Activated effector memory CD4-positive, alpha-beta T cell treated with anti-CD3 and anti-CD28 coated beads, Interleukin-2, amount 50 U/mL, for 16 hours (primary cell): ENCODE measurements at places on chromosomes 12 and 14.

- no peak for DNase-seq
Measured at GRCh38 chr14:100052819-100053218, 12.4 kb upstream of the EVL start.

DNA sequence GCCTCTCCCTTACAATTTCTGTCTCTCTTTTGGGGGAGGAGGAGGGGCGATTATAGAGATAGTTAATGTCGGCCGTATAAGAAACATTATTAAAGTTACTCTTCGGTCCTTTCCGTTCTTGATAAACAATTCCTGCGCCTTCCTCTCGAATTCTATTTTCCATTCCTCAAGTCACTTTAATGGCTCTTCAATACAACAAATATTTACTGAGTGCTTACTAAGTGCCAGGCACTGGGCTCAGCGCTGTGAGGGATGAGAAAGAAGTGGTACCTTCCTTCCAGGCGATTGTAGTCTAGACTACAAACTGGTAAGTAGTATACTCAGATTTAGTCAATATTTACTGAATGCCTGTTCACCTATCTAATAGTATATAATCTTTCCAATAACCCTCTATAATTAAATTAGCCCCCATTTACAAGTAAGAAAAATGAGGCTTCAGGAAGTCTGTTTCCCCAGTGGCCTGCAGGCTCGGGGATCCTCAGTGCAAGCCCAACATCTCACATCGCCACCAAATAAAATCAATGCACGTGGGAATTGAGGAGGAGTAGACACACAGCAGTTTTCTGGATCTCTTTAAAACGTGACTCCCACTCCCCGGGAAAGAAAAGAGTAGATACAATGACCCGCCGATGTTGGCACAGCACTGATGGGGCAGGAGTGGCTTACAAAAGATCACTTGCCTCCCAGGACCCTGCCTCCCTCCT lies 589 bp upstream of the ZNF219 start:
- DNase-seq = no peak

GRCh38 chr12:40693207-40693821 lies 1.1 kb downstream of the CNTN1 start:
- no peak for DNase-seq

DNA sequence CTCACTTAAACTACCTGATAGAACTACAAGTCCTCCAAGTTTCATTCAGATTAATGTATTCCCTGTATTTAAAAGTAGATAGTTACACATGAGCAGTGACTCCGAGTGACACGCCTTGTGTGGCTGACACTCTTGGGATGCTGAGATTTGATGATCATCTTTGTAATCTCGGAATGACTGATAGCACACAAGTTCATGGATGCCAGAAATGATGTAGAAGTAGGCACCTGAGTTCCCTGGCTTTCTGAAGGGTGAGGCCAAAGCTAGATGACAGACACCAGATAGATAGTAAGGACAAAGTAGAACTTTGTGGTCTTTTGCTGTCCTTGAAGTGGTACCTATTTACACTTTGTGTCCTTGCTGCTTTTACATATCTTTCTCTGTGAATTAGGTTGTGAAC lies 491.2 kb downstream of the PCNX1 start:
- DNase-seq = no peak

GRCh38 chr14:93984987-93985410 lies 8.6 kb upstream of the ASB2 start:
- DNase-seq = no peak

DNA sequence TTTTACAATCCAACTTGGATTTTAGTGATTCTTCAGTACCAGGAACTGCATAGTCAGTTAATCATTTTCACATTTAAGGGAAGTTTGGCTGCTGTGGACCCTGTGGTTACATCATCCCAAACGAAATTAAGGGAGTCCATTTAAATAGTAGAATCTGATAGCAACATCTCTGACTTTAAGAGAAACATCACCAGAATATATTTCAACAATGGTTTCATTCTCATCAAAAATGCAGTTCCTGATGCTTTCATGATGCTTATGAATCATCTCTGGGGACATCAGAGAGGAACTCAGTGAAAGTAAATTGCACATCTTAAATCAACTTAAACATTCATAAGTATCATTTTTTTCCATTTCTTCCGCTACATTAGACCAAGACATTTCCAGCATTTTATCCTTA lies 1170.7 kb downstream of the FSCB start:
- no peak for DNase-seq

GRCh38 chr12:120630104-120630892 lies 10.1 kb upstream of the CABP1 start:
- no peak for DNase-seq

DNA sequence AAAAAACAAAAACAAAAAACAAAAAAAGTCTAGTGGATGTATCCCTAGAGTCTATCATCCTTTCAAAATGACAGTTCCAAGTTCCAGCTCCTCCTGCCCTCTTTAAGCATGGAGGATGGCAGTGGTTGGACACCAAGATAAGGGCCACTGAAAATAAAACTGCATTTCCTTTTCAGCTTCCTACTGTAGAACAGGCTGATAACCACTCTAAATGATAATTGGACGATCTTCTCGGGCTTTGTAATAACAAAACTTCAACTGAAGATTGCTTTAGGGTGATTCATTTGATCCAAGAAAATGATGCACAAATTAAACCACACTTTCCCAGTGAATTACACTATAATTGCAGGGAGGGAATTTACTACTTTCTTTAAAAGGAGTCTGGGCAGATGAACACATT lies 42.2 kb upstream of the CRACR2A start:
- no peak for DNase-seq

GRCh38 chr12:122851820-122852219 lies 16.6 kb downstream of the HIP1R start:
- no peak for DNase-seq

- DNase-seq = no peak
Measured at GRCh38 chr14:104750056-104750752, 2.7 kb upstream of the SIVA1 start.

GRCh38 chr12:128267651-128268378 lies 845 bp downstream of the TMEM132C start:
- DNase-seq = no peak

GRCh38 chr12:62288328-62288727 lies 28.1 kb downstream of the USP15 start:
- no peak for DNase-seq

- DNase-seq = no peak
Measured at GRCh38 chr12:76708296-76708695, 55.6 kb upstream of the ZDHHC17 start.

- DNase-seq = no peak
Measured at GRCh38 chr14:76946753-76947077, 81.8 kb downstream of the IRF2BPL start.

- no peak for DNase-seq
Measured at GRCh38 chr14:52044791-52045522, 23.9 kb downstream of the NID2 start.

GRCh38 chr12:106766393-106766826 lies 8.1 kb upstream of the RIC8B start:
- DNase-seq = no peak

DNA sequence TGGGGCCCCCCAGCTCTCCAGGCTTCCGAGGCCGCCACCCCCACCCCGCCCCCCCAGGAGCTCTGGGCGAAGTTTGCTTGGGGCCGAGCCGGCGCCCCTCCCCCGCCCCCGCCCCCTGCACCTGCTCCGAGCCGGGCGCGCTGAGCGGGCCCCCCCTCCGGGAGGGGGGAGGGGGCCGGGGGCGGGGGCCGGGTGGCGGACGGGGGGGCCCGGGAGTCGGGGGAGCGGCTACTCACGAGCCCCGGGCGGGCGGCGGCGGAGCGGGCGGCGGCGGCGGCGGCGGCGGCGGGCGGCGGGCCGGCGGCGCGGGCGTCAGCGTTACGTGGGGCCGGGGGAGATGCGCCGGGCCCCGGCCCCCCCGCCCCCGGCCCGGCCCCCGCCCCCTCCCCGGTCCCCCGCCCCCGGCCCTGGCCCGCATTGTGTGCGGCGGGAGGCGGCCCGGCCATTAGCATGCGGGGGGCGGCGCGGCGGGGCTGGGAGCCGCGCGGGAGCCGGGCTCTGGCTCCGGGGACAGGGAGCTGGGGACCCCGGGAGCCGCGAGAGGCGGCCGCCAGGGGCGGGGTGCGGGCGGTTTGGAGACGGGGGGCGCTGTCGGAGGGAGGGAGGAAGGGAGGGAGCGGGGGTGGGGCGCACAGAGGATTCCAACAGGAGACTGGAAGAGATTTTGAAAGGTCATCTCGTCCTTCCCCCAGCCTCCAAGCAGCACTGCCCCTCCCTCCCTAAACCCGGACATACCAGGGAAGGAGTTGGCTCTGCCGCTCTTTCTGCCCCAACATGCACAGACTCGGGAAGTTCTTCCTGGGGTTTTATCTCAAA lies at the start of gene ZNF219:
Gene ZNF219, minus strand, starts transcription at position 580 of the 816 bp plus-strand sequence. CDS start 5,064 bp downstream, outside the sequence.
- DNase-seq = peak; percentile 78

DNA sequence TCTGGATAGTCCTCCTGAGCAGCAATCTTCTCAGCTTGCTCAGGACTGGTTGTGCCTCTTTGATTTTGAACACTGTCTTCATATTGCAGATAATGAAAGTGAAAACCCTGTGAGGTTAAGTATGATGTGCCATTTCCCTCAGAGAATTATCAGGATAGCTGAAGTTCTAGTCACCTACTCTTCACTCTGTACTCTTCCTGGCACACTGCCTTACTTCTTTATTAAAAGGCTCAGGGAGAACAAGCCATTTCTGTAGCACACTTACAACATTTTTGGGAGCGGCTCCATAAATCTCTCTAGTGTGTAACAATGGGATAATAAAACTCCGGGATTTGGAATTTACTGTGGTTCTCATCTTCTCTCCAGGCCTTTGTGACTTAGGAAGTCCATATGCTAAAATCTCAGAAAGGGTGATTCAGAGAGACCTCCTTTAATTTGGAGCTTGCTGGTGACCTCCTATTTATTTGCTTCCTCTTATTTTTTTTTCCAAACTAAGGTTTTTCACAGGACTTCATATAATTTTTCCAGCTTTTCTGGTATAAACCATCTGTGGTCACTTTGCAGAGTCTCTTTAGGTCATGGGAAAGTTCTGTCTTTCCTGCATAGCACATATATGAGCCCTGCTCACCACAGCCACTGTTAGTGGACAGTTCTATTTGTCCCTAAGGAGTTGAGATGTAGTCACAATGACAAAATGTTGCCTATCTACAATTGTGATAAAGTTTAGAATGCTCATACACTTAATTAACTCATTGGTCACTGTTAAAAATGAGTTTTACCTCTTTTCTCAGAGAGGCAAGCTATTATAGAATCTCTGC lies 53.5 kb upstream of the LDHB start:
- DNase-seq = no peak

DNA sequence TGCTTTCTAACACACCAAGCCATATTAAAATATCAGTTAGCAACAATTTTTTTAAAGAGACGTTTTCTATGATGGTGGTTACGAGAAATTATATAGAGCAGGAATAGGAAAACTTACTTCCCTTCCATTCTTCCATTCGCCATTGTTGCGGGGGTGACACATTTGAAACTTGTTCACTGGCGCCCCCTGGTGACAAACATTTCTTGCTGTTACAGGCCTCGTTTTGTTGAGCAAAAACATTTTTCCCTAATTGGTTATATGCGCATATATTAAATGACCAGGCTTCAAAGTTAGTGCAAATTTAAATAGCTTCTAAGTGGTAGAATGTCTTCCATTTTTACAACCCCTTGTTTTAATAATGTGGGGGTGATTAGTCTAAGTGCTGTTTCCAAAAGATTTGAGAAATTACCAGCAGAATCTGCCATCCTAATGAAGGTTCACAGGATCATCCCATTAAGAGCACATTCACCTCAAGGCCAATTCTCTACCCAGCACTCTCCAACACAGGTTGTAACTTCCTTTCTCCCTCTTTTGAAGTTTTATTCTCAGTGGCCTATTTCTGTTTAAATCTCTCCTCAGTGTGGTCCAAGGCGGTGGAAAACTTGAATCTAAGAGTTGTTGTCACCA lies 1124.7 kb downstream of the FLRT2 start:
- DNase-seq = peak; percentile 68

DNA sequence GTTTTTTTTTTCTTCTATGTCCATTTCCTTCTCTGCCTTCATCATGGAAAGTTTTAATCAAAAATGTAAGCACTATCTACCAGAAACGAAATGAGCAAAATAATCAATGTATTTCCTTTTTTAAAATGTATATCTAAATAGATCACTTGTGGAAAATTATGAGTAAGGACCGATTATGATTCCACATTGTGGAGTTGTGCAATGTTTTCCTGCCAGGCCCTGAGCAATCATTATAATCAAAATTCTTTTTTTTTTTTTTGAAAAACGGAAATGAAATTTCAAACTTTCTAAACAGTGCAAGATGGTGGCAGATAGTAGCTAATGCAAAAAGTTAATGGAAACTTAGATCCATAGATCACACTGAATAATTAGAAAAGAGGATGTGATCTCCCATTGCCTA lies 1074.6 kb upstream of the TMEM132C start:
- DNase-seq = no peak

- DNase-seq = no peak
Measured at GRCh38 chr14:105471297-105471821, 3.3 kb upstream of the CRIP2 start.

DNA sequence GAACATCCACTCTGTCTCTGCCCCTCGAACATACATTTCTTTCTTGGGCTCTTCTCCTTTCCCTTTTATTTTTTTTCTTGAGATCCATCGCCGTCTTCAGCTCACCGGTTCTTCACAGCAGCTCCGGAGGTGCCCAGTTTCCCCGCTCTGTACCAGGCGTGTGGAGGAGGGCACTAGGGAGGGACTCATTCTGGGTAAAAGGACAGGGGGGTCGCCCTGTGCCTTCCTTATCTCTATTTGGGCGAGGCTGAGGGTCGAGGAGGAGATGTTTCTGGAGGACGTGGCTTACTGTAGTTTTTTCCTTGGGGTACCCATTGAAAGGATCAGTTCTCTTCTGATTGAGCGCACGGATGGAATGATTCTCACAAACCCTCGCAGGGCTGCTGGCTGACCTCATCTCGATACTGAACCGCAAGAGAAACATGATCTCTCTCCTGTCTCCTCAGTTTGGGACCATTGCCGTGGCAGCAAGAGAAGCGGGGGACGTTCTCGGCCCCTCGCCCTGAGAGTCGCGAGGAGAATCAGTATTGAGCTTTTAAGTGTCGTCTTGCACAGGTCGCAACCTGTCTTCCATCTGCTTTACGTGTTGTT lies 386 bp downstream of the LIN52 start:
- no peak for DNase-seq

- DNase-seq = no peak
Measured at GRCh38 chr12:56087220-56087619, 7.3 kb downstream of the ERBB3 start.

- DNase-seq = no peak
Measured at GRCh38 chr14:32472076-32472475, 143.0 kb downstream of the AKAP6 start.

DNA sequence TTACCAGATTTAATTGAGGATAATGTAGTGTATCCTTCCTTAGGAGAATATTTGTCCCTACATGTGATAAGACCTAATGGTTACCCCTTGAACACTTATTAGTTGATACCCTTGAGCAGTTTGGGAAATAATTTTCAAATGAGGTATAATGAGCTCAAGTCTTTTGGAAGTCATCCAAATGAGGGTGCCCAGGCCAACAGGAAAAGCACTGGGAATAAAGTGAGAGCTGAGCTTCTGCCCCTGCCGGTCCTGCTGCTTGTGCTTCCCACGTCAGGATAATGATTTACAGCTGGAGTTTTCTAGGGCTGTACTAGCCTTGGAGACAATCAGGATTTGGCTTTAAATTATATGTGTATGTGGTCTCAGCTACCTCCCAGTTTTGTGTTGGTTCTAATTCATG lies 178.8 kb upstream of the FRMD6 start:
- DNase-seq = no peak
